ENCODE measurements at places on chromosomes 6 and 20. TPM values are rescaled to one million over a fixed set of nuclear protein-coding genes. Genes with fewer than 3 reads are reported as not detected.

GRCh38 chr6:116629563-116629981, 13.3 kb downstream of the RSPH4A start:
- no peaks in the 10 kb centered on the region for H3K4me1 ChIP-seq
- no peaks in the 10 kb centered on the region for H3K27me3 ChIP-seq
- H3K36me3 ChIP-seq: peaks cover 2% of the 10 kb centered on the region
- H3K4me3 ChIP-seq: no peak overlapping the region

VIP gene
- not detected for polyA plus RNA-seq

- no peak overlapping the region for H3K4me3 ChIP-seq
- peaks cover 21% of the 10 kb centered on the region for H3K4me1 ChIP-seq
- DNase-seq: no peak
- H3K27me3 ChIP-seq: no peaks in the 10 kb centered on the region
These were observed 49.2 kb downstream of the ARID1B start for GRCh38 chr6:156826290-156826955.

DNA sequence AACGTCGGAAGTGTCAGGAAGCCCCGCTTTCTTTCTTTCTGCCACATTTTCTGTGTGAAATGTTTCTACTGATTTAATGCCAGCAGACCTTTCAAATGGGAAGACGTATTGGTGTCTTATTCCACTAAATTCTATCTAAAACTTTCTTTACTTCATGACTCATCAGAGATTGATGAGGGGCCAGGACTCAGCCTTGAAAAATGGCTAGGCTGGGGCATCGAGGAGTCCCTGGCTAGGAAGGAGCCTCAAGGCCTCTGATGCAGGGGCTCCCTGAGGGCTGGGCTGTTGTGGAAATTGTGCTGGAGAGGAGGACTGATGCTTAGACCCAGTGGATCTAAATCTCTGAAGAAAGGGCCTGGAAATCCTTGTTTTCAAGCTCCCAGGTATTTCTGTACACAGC, 192.8 kb upstream of the PDE10A start:
- H3K27me3 ChIP-seq: 0 out of 2 replicates have a peak, but pooled peaks cover 2% of the 10 kb centered on the region
- H3K4me3 ChIP-seq: no peak overlapping the region
- no peaks in the 10 kb centered on the region for H3K4me1 ChIP-seq
- H3K27ac ChIP-seq: no peak overlapping the region

GRCh38 chr6:63802606-63803206, 167.1 kb downstream of the PHF3 start:
- no peaks in the 10 kb centered on the region for H3K4me1 ChIP-seq
- H3K27ac ChIP-seq: no peak overlapping the region
- no peaks in the 10 kb centered on the region for H3K36me3 ChIP-seq
- H3K27me3 ChIP-seq: no peaks in the 10 kb centered on the region
- no peak for DNase-seq

DNA sequence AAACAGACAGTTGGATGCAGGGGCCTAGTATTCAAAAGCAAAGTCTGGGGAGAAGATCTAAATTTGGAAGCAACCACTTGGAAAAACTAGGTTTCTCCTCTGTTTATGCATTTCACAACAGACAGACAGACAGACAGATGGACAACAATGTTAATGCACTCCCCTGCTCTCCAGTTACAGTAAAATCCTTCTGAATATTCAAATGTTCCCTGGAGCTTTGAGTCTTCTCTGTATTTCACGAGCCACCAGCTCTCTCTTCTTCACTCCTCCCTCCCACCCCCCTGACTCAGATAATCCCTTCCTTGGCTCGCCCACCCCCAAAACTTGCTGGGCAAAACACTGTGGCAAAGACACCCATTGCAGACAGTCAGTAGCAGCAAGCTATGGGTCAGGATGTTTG, 129.3 kb upstream of the TOP1 start:
- H3K4me1 ChIP-seq: no peaks in the 10 kb centered on the region
- no peak overlapping the region for H3K4me3 ChIP-seq
- H3K27me3 ChIP-seq: no peaks in the 10 kb centered on the region
- DNase-seq: no peak

GRCh38 chr6:154399097-154399496, 42.5 kb upstream of the IPCEF1 start:
- no peaks in the 10 kb centered on the region for H3K36me3 ChIP-seq
- H3K4me1 ChIP-seq: no peaks in the 10 kb centered on the region
- DNase-seq: no peak
- H3K27me3 ChIP-seq: no peaks in the 10 kb centered on the region

GRCh38 chr6:166526937-166527336, 59.5 kb downstream of the RAMACL start:
- H3K36me3 ChIP-seq: no peaks in the 10 kb centered on the region
- DNase-seq: no peak
- no peaks in the 10 kb centered on the region for H3K4me1 ChIP-seq
- H3K27ac ChIP-seq: no peak overlapping the region

HEY2 gene
- 0.48 TPM for polyA plus RNA-seq

- H3K4me3 ChIP-seq: no peak overlapping the region
- DNase-seq: no peak
- peaks cover 6% of the 10 kb centered on the region for H3K36me3 ChIP-seq
- H3K27ac ChIP-seq: no peak overlapping the region
- H3K27me3 ChIP-seq: no peaks in the 10 kb centered on the region
These were observed 43.4 kb downstream of the HIVEP2 start for GRCh38 chr6:142901611-142902010.

- H3K4me1 ChIP-seq: no peaks in the 10 kb centered on the region
- H3K36me3 ChIP-seq: no peaks in the 10 kb centered on the region
- no peaks in the 10 kb centered on the region for H3K27me3 ChIP-seq
- no peak for DNase-seq
- no peak overlapping the region for H3K27ac ChIP-seq
These were observed 7.2 kb upstream of the CCNC start for GRCh38 chr6:99575544-99576227.

IMPG1 gene
- not detected for polyA plus RNA-seq

GRCh38 chr6:55953335-55953734, 77.9 kb upstream of the BMP5 start:
- DNase-seq: no peak
- H3K4me1 ChIP-seq: no peaks in the 10 kb centered on the region
- H3K4me3 ChIP-seq: no peak overlapping the region
- H3K27me3 ChIP-seq: no peaks in the 10 kb centered on the region
- no peaks in the 10 kb centered on the region for H3K36me3 ChIP-seq

DNA sequence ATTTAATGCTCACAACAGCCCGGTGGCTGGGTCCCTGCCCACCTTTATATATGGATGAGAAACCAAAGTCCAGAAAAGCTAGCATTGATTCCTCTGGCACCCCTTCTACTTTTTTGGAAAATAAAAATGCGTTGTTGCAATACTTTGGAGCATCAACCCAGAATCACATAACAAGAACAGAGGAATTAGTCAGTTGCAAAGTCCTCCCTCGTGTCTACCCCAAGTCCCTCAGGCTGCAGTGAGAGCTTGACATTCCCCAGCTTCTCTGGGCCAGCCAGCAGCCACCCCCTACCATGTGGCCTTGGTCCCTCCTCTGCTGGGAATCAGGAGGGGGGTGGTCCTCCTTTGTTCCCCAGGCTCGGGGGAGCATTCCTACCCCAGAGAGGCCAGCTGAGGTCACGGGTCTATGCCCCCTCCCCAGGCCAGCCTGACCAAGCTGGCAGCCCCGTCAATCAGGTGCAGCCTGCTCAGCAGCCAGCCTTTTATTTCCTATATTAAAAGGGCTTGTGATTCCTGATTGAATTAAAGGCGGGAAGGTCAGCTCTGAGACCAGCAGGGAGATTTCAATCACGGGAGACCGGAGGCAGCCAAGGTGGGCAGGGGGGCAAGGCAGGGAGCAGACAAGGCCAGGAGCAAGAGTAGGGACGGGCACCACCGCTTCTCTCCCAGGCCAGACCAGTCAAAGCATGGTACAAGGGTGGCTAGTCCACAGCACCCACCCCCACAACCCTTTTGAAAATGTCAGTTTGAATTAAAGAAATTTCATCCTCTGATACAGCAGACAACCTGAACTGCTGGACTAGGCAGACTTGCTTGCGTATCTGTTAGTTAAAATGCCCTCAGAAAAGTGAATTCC, 158.9 kb downstream of the MRPL14 start:
- H3K27ac ChIP-seq: no peak overlapping the region
- DNase-seq: no peak
- no peak overlapping the region for H3K4me3 ChIP-seq
- H3K4me1 ChIP-seq: no peaks in the 10 kb centered on the region

- no peak within 1 kb of the TSS for H3K27ac ChIP-seq
- no peak for DNase-seq
- H3K27me3 ChIP-seq: peaks cover 9% of the 10 kb centered on the region
- H3K36me3 ChIP-seq: no peaks in the 10 kb centered on the region
- H3K4me3 ChIP-seq: peak within 1 kb of the TSS; percentile 47
- H3K4me1 ChIP-seq: no peaks in the 10 kb centered on the region
These were observed at the start of gene SCUBE3 for GRCh38 chr6:35213824-35214756. SCUBE3 (plus strand) TSS chr6:35213956; CDS start chr6:35214419, 463 bp downstream.

DNA sequence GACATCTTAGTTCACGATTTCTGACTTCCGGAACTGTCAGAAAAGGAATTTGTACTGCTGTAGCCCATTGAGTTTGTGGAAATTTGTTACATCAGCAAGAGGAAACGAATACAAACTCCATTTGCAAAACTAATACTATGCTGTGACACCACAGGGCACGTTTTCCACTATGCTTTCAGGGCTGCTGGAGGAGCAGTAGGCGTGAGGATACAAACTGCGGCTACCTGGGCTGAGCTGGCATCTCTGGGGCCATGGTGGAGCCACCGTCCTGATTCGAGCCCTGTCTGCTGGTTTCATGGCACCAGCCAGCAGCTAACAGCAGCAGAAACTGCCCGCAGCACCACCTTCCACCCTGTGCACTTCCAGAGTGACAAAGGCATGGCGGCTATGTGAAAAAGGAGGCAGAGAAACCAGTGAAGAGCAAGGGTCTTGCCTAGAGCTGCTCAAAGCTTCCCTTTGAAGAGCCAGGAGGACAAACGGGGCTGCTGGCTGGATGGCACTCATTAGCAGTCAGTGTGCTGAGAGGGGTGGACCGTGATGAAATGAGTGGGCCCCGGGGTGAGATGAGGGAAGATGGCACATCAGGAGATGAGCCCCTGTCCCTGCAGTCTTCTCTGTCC, 58.9 kb upstream of the STX16 start:
- no peaks in the 10 kb centered on the region for H3K27me3 ChIP-seq
- H3K27ac ChIP-seq: no peak overlapping the region
- no peak for DNase-seq
- no peaks in the 10 kb centered on the region for H3K4me1 ChIP-seq
- H3K36me3 ChIP-seq: no peaks in the 10 kb centered on the region

DNA sequence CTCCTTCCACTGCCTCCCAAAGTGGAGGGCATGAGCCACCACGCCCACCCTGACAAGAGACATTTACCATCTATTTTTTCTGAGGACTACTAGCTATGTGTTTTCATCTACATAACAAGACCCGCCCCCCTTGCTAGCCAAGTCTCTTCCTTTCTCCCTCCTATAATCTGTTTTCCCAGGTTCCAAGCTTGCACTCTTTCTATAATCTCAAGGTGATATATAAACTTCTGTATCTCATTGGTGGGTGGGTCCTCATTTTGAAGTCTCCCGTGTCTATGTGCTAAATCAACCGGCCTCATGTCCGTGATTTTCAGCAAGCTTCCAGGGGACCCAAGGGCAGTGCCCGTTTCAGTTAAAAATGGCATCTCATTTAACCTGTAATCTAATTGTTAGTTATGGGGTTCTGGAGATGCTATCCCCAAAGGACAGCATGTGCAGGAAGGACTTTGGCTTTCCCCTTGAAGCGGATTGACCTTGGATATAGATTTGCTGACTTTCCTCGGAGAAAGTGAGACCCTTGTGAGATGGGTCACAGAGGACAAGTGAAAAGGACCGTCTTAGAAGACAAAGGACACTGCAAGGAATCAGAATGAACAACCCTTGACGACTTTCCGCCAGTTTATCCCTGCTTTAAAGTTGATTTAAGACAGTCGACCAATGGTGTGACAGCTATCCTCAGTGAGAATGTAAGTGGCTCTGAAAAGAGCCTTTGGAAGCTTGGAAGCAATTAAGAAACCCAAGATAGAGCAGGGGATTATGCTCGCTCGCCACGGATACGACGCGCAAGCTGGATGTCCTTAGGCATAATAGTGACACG, 22.4 kb downstream of the OR2B2 start:
- H3K4me3 ChIP-seq: peak overlapping the region; percentile 64
- H3K27ac ChIP-seq: peak overlapping the region; percentile 68
- no peaks in the 10 kb centered on the region for H3K4me1 ChIP-seq
- no peak for DNase-seq

GRCh38 chr20:33000802-33001466, 3.3 kb downstream of the SUN5 start:
- no peaks in the 10 kb centered on the region for H3K36me3 ChIP-seq
- no peak overlapping the region for H3K4me3 ChIP-seq
- H3K27me3 ChIP-seq: no peaks in the 10 kb centered on the region
- DNase-seq: no peak

- H3K4me3 ChIP-seq: no peak overlapping the region
- H3K4me1 ChIP-seq: no peaks in the 10 kb centered on the region
- DNase-seq: no peak
- no peak overlapping the region for H3K27ac ChIP-seq
- no peaks in the 10 kb centered on the region for H3K27me3 ChIP-seq
These were observed 28.1 kb upstream of the OLIG3 start for GRCh38 chr6:137522198-137522798.

DNA sequence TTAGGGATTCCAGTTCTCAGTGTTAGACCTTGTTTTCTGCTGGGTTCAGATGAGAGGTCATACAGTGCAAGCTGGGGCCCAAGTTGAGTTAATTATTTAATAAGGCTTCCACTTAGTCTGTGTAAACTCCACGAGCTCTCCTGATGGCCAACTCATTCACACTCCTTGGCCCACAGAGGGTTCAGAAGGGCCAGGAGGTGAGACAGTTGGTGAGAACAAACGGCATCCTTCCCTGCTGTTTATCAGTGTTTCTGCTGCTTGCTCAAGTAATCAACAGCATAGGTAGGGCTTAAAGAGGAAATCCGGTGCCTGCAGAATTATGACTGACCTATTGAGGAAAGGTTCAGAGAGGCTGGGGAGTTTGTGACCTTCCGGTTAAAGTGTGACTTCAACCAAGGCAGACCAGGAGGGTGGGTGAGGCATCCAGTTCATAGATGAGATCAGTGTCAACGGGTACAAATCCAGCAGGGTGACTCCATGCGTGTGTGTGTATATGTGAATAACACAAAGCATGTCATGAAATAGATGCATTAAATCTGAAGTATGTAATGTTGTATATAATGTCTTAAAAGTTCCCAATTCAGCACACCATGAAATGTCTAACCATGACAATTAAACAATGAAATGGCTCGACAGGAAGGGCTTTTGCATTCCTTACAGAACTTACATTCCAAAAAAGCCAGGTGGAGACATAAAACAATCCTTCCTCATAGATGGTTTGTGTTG, 37.4 kb upstream of the BCAS1 start:
- no peak overlapping the region for H3K4me3 ChIP-seq
- no peaks in the 10 kb centered on the region for H3K4me1 ChIP-seq
- no peak overlapping the region for H3K27ac ChIP-seq
- DNase-seq: no peak

DNA sequence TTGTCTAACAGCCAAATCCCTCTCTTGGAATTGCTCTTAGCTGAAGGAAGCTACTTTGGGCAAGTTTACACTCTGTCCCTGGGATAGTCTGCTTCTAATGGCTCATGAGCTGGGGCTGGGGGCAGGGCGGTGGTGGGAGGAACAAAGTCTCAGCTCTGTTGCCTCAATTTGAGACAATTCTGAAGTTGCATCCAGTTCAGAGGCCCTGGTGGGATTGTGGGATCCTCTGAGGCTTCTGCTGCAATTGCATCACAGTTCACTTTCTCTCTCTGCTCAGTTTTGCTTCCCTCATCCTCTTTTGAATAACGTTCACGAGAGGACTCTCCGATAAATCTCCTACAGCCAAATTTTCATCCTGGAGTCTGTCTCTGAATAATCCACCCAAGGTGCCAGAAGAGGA, 440.6 kb upstream of the SLC35B3 start:
- H3K4me3 ChIP-seq: no peak overlapping the region
- H3K36me3 ChIP-seq: no peaks in the 10 kb centered on the region
- no peaks in the 10 kb centered on the region for H3K27me3 ChIP-seq
- H3K27ac ChIP-seq: no peak overlapping the region
- DNase-seq: no peak

Measured in GM12878 (cell line).